Stimulated activated CD8-positive, alpha-beta memory T cell treated with anti-CD3 and anti-CD28 coated beads, Interleukin-4, amount 100 ng/mL, for 4 hours (primary cell): ENCODE measurements at places on chromosomes 1 and 21.
A peak's percentile ranks its signal among the peaks of the same experiment; 100 is the strongest.

GRCh38 chr1:176976225-176976624 lies 188.3 kb downstream of the ASTN1 start:
- DNase-seq = no peak

DNA sequence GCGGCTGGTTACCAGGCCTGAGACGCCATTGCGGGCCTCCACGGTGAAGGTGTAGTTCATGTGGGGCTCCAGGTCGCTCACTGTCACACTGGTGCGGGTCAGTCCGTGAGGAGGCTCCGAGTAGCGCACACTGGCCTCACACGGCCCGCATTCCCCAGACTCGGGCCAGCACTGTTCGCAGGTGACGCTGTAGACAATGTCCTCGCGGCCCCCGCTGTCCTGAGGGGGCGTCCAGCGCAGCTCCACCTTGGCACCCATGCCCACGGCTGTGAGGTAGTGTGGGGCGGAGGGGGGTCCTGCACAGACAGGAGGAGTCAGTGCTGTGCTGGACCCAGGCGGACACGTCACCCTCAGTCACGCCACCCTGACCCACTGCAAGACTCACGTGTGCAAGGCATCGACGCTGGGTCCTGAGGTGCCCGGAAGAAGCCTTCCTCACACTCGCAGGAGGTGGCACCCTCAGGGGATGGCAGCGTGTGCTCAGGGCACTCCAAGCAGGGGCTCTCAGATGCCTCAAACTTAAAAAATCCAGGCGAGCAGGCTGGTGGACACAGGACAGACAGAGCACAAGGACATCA lies 17.9 kb downstream of the EPHA2 start:
- no peak for DNase-seq

DNA sequence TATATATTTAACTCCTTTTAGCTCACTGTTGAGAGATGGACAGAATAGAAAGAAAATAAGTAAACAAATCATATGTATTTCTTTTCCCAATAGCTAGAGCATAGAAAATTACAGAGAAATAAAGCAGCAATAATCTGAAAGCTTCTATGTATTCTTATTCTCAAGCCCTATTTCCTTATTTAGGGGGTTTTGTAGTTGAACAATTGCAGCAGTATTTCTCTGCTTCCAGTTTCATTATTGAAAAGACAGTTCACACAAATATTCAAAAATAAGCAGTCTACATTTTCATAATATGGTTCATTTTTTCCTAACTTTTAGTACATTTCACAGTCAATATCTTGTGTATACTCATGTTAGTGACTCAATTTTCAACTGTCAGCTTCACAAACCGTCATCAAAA lies 638.2 kb downstream of the MRPL39 start:
- no peak for DNase-seq

DNA sequence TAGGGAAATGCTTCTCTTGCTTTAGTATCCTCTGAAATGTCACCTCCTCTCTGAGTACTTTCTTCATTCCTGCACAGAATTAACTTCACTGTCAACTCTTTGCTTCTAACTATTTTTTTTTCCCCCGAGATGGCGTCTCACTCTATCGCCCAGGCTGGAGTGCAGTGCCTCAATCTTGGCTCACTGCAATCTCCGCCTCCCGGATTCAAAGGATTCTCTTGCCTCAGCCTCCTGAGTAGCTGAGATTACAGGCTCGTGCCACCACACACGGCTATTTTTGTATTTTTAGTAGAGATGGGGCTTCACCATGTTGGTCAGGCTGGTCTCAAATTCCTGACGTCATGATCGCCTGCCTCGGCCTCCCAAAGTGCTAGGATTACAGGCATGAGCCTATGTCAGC lies 1.4 kb upstream of the PLPP3 start:
- no peak for DNase-seq

- DNase-seq = no peak
These were observed 600.5 kb downstream of the KCNT2 start for GRCh38 chr1:196007763-196008162.

DNA sequence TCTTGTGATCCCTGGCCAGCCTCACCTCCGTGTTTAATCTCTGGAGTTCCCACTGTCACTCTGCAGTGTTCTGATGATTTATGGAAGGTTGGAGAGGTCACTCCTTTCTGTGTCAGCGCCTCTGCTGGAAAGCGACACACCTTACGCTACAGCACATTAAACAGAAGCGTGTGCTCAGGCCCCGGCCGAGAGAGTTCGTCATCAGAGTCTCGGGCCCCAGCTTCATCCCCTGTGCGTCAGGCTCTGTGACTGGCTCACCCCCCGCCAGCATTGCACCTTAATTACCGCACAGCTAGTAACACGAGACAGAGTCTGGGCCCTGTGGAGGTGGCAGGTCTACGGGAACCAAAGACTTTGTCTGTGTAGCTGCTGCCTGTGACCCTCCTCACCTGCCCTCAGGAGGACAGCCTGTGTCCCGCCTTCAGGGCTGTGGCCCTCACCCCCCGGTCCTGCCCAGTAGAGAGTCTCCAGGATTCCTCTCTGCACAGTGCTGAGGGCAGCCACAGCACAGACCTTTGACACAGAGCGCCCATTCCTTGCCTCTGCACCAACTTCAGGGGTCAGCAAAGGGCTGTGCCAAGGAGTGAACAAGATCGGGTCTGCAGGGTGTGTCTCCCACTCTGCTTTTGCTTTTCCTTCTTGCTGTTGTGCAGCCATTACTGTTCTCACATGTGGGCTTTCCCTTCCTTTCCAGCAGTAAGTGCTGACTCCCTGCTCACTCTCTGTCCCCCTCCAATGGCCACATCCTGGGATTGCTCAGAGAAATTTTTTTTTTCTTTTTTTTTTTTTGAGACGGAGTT lies 157.6 kb downstream of the PGBD5 start:
- DNase-seq = no peak

DNA sequence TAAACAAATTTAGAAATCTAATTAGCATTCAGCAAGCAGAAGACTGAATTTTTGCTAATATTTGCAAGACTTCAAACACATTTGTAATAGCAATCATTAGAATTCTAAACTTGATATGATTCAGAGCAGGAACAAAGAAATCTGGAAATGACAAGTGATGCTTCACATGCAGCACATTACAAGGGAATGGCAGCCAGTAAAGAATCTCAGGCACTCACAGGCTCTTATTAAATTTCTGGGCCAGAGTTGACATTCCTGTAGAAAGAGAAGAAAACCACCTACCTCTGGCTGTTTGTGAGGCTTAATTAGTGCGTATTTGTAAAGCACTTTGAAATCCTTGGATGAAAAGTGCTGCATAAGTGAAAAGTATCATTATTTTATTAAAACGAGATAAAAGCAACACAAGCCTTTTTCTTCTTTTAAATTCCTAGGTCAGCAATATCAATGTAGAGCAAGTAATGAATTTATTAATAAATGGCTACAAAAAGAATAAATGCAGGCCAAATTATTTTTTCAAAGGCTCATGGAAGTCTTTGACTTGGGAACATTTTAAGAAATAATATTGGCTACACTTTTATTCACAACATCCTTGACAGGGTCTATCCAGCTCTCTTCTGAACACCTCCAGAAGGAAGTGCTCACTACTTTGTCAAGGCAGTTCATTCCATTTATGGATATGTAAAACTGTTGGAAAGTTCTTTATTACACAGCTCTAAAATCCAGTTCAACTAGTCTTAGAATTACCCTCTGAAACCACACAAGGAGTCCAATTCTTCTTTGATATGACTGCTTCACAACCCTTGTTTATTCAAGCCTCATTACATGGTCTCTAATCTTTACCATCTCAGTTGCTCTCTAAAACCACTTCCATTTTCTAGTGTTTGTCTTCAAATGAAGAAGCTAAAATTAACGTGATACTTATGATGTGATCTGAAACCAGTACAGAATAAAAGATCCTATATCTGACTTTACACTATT lies 32.1 kb upstream of the SCYL3 start:
- DNase-seq = no peak

DNA sequence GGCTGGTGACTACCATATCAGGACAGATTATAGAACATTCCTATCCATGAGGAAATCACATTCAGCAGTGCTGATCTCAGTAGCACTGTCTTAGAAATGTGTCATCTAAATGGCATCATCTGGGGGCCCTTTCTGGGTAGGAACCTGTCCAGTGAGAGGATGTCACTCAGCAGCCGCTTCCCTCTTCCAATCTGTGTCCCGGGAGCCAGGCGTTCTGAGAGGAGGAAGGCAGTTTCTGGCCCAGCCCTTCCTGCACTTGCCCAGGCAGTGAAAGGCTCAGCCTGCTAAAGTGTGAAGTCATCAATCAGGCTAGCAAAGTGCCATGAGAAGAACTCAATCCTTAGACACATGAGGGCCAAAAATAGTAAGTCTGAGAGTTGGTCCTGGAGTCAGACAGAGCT lies 25.6 kb downstream of the RAB4A start:
- DNase-seq = no peak

- no peak for DNase-seq
These were observed 79.0 kb downstream of the PTPN14 start for GRCh38 chr1:214472364-214472763.

GRCh38 chr21:43921979-43922945 lies 57.2 kb downstream of the AGPAT3 start:
- DNase-seq = peak; percentile 52

DNA sequence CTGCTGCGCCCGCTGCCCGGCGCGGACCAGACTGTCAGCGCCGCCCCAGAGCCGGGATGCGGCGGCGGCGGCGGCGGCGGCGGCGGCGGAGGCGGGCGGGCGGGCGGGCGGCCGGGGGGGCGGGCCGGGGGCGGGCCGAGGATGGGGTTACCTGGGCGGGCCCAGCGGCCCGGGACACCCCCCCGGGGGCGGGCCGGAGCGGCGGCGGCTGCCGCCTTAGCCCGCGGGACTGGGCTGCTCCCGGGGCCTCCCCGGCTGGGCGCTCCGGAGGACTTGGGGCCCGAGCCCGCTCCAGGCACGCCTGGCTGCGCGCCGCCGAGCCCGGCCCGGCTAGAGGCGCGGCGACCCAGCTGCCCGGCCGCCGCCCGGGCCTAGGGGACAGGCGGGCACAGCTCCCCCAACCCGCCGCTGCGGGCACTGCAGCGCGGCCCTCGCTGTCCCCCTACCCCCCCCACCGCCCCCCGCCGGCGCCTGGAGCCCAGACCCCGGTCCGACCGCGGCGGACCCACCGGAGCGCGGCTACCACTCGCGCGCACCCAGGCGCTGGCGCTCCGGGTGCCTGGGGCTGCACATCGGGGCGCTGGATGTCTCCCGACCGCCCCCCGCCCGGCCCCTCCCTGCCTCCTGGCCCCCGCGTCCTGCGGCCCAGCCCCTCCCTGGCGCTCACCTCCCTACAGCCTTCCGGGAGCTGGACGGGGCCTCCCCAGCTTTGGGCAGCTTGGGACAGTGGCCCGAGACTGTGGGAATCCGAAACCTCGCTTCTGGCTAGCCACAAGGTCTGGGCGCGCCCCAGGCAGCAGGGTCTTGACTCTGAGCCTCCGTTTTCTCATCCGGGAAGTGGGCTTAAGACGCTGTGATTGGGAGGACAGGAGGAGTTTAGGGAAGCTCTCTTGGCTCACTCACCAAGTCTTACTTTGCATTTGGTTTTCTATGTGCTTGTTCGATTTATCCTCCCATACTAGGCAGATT lies at the start of gene WNT4:
WNT4 (minus strand) TSS at position 33 of the 969 bp plus-strand sequence. CDS start 175 bp downstream, outside the sequence.
- no peak for DNase-seq

DNA sequence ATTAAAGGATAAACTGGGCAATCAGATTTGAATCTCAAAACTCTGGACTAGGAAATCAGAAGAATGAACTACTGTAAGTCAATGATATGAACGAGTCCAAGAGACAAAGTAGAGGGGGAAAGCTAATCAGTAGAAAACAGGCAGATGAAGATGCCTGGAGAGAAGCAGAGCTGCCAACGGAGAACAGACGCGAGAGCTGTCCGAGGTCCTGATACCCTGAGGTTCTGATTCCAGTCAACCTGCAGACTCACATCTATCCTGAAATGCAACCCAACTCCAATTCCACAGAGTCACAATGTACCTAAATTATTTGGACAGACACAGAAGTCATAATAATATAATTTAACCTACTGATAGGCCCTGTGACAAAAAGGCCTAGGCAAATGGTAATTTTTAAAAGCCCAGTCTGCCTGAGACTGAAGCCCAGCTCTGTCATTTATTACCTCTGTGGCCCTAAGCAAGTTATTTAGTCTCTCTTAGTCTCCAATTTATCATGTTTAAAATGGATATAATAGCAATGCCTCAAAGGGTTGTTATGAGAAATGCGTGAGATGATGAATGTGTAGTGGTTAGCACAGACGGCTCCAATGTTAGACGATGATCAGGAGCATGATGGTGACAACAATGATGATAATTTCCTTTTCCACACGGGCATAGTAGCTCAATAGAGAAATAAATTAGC lies 33.4 kb downstream of the RGS7 start:
- DNase-seq = no peak

DNA sequence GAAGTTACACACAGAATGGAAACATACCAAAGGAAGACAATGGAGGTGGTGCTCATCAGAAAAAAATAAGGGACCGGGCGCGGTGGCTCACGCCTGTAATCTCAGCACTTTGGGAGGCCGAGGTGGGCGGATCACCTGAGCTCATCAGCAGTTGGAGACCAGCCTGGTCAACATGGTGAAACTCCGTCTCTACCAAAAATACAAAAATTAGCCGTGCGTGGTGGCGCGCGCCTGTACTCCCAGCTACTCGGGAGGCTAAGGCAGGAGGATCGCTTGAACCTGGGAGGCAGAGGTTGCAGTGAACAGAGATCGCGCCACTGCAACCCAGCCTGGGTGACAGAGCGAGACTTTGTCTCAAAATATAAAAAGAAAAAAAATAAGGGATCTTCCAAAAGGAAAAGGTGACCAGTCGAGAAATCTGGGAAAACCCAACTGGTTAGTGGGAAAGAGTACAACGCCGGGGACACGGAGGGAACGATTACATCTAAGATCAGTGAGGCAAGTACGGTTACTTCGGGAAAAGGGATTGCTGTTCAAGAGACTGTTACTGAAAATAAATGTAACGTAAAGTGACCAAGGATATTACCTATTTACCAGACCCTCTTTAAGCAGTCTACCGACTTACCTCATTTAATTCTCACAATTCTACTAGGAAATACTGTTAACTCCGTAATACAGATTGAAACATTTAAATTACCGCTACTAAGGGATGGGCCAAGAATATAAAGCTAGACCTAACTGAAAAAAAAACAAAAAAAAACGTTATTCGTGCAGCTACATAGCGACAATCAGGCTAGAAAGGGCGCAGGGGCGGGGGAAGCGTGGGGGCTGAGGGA lies 822 bp downstream of the CCT3 start:
- DNase-seq = no peak

GRCh38 chr21:14453339-14454015 lies 70.5 kb upstream of the HSPA13 start:
- no peak for DNase-seq
